Activated effector memory CD4-positive, alpha-beta T cell treated with Interleukin-2 at 50 U/mL for 16 hours (primary cell): ENCODE measurements at places on chromosomes 16 and 17.

DNA sequence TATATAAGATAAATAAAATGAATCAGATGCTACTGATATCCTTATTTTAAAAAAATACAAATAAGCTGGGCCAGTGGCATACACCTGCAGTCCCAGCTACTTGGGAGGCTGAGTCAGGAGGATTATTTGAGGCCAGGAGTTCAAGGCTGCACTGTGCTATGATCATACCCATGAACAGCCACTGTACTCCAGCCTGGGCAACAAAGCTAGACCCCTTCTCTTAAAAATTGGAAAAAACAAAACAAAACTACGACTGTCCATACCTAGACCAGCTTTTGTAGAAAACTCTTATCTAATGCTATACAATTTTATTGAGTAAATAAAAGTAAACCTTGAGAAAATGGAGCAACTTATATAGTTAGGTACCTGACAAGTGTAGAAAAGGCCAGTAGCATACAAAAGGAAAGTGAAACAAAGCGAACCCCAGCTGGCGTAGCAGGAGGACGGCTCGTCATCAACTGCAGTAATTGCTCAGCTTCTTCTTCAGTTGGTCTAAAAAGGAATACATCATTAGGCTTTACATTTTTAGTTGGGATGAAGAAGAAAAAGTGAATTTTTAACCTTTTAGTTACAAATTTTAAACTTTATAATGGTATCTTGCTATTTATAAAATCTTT is 23.6 kb downstream of the INTS2 start:
- DNase-seq: peak; percentile 20

GRCh38 chr17:82205720-82206508 is 6.7 kb downstream of the CCDC57 start:
- peak; percentile 74 for DNase-seq

DNA sequence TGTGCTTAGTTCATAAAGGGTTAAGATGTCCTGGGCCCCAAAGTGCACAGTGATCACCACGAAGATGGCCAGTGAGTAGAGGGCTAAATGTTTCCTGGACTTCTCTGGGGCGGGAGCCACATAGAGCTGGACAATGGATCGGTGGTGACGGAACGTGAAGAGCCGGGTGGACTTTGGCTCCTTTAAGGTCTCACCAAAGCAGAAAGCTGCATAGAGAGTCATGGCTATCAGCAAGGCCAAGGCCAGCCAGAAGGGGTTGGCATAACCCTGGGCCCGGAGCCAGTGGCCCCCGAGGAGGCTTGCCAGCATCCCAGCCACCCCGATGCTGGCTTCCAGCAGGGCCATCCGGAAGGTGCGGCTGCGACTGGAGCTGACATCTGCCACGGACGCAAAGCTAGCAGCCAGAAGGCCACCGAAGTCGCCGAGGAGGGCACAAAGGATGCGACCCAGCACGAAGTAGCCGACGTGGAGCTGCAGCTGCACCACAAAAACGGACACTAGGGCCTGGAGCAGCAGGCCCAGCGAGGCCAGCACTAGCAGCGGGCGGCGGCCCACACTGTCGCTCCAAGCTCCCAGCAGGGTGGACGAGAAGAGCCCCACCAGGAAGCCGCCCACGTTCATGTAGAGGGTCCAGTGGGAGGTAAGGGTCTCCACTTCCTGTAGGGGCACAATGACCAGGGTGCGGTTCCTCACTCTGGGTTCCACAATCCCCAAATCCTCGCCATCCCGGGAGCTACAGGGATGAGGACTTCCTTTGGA is 1.0 kb downstream of the SLC46A1 start:
- DNase-seq: no peak

DNA sequence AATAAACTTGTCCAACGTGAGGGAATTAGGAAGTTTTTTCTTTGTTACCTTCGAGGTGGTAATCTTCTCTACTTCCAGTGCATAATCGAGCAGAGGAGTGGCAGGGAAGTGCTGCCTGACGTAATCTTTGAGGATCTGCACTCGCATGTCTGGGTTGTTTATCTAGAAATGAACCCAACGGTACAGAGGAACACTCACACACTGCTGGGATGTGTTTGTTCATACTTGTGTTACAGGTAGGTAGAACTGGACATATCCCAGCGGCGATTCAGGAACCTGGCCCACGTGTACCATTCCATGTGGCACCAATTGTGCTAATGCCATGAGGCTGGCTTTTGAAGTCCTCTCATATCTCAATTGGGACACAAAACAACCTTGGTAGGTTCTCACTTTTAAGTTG is 4.2 kb upstream of the KLHL11 start:
- DNase-seq: no peak

DNA sequence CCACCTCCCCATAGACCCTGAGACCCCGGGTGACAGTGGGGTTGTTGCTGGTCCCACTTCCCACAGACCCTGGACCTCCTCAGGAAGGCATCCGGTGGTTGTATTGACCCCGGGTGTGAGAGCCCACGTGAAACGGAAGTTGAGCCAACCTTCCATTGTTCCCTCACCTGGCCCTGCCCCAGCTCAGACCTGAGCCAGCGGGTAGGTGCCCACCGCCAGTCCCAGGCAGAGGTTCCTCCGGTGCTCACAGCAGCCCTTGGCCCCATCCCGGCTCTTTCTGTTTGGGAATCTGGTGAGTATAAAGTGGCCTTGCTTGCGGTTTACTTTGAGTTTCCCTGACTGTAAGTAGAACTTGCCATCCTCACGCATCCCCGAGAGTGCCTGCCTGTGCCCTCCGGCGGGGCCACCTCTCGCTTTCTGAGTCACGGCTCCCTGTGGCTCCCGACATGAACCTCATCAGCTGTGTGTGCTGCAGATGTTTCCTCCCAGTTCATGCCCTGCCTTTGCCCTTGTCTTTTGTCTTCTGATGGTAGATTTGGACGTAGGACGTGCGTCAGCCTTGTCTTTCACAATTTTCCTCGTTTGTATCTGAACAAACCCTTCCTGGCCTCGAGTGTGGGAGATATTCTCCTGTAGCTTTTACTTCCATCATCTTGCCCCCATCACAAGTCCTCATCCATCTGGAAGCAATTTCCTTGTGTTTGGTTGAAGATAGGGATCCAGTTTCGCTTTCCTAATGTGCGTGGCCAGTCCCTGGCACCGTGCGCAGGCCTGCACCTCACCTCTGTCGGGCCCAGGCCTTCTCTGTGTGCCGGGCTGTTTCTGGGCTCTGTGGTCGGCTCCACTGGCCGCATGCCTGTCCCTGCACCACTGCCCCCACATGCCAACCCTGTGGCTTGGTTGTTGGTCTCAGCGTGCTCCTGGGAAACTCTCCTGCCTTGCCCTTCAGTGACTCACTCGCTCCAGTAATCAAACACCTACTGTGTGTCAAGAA is 76.0 kb downstream of the METRNL start:
- no peak for DNase-seq

DNA sequence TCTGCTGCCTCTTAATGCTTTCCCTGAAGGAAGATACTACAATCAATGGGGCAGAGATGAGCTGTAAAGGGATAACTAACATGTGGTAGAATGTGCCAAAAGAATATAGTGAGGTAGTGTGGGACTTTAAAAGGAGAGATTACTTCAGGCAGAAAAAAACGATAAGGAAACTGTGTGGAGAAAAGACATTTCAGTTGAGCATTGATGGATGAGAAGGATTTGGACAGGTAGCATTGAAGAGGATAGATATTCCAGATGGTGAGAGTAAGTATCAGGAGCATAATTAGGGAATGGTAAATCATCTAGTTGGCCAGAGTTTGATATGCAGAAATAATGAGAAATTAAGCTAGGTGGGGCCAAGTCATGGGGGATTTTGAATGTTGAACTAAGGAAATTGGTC is 97.3 kb downstream of the NLK start:
- DNase-seq: no peak

GRCh38 chr17:32288615-32289014 is 23.0 kb downstream of the RHBDL3 start:
- no peak for DNase-seq

DNA sequence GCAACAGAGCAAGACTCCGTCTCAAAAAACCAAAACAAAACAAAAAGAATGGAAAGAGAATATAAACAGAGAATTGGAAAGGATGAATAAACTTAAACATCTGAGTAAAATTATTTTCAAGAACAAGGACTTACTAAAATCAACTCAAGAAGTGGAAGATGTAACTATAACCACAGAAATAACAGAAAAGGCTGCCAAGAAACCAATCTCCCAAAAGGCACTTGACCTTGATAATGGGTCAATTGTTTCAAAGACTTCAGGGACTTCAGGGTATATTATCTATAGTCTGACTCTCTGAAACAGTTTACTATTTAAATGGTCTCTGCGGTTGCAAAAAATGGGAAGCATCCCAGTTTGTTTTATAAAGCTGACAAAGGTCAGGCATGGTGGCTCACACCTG is 35.1 kb downstream of the VPS53 start:
- no peak for DNase-seq

DNA sequence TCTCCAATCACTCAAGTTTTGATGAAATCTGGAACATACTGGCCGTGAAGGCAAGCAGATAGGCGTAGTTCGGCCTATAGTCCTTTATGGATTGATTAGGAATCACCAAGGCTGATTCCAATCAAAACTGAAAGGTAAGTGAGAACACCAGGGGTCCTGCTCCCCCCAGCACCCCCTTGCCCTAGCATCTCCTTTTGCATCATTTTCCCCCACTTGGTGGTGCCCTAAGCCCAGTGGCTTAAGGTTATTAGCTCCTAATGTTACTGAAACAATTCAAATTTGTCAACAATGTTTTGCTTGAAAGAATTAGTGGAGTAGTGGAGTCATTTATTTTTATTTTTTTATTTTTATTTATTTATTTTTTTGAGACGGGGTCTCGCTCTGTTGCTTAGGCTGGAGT is 4.9 kb downstream of the SLFN14 start:
- no peak for DNase-seq

- DNase-seq: no peak
Measured at GRCh38 chr17:17621254-17621653, 29.7 kb upstream of the PEMT start.

- no peak for DNase-seq
Measured at GRCh38 chr16:52193441-52193840, 353.5 kb downstream of the TOX3 start.

DNA sequence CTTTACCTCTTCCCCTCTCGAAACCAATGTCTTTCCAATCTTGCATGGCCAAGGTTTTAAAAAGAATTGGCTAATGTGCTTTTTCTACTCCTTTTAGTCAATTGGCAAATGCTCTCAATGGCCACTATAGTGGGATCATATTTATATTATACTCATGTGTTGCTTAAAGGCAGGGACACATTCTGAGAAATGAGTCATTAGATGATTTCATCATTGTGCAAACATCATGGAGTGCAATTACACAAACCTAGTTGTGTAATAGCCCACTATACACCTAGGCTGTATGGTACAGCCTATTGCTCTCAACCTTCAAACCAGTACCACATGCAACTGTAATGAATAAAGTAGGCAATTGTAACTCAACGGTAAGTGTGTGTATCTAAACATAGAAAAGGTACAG is 180.9 kb downstream of the HS3ST3A1 start:
- no peak for DNase-seq

- no peak for DNase-seq
Measured at GRCh38 chr17:2396192-2396567, 4.7 kb downstream of the MNT start.

GRCh38 chr17:8109661-8110455 is 8.5 kb downstream of the ALOXE3 start:
- DNase-seq: peak; percentile 74

GRCh38 chr17:65679165-65679845 is 117.9 kb upstream of the AXIN2 start:
- DNase-seq: no peak

GRCh38 chr17:15119968-15120367 is 145.2 kb downstream of the PMP22 start:
- no peak for DNase-seq

DNA sequence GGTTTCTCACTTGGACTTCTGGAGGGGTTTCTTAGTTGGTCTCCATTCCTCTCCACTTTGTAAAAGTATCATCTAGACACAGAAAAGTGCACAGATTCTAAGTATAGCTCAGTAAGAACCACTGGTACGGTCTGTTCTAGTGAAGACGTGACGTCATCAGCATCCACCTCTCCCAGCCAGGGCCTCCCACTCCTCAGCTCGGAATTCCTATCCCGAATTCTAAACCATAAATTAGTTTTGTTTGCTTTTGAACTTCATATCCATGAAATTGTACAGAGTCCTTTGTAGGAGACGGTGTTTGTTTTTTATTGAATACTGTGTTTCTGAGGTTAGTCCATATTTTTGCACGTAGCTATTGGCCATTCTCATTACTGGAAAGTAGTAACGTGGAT is 25.5 kb downstream of the FOXK2 start:
- no peak for DNase-seq

DNA sequence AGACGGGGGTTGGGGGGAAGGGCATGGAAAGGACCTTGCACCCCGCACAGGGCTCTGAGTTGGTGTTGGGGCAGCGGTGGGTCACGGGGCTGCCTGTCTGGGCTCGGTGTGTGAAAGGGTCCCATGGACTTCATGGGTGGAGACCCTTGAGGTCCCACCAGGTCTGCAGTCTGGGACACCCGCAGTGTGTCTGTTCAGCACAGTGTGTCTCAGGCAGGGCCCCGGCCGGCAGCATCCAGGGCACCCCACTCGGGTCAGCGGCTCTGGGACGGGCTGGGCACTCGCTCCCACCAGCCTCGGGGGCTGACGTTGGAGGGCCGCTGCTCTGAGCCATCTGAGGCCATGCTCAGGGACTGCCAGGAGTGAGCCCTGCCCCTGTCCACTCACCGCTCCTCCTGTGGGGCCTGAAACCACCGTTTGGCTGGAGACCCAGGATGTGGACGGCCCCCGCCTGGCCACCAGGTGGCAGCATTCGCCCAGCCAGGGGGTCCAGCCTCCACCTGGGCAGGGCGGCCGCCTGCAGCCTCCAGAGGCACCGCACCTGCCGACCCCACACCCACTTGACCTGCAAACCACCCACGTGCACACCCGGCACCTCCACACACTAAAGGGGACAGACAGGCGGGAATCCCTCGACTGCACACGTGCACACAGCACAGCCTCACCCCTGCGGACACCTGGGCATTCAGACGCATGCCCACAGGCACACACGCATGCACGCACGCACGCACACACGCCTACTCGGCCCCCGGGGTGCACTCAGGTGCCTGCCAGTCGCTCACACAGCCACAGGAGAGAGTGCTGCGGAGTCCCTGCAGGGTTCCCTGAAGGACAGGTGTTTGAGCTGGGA is 10.1 kb upstream of the ZFPM1 start:
- peak; percentile 68 for DNase-seq

GRCh38 chr16:28935924-28936783 is 4.4 kb downstream of the CD19 start:
- DNase-seq: peak; percentile 72

DNA sequence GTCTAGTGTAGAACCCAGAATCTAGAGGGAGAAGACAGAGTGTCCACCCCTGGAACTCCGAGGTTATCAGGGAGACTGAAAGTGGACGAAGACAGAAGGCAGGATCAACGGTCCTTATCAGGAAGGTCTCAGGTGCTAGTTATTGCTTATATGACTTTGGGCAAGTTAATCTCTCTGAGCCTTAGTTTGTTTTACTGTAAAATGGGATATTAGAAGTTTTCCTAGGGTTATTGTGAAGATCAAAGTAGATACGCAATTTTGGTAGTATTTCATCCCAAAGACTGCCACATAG is 1.2 kb downstream of the RNF167 start:
- no peak for DNase-seq

DNA sequence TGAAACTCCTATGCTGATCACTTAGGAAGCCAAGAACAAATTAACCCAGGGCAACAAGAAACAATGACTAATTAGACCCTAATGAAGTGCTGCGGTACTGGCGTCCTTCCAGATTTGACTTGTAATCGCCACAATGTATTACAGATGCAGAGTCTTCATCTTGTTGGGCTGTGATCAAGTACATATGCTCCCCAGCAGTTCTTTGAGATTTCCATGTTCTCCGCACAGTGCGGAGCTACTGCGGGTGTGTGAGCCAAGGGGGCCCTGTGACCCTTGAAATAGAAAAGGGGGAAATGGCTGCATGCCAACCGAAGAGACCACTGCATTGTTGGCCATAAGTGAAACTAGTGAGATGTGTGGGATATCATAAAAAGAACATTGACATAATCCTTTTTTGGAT is 469.9 kb downstream of the MAF start:
- no peak for DNase-seq
